ENCODE measurements at places on chromosomes 6 and 20.

- no peak for DNase-seq
Measured at GRCh38 chr6:37628611-37629320, 68.9 kb downstream of the MDGA1 start.

GRCh38 chr6:46204880-46205650 lies 34.3 kb upstream of the ENPP5 start:
- DNase-seq: no peak

- no peak for DNase-seq
Measured at GRCh38 chr6:44339301-44339700, 3.1 kb upstream of the SPATS1 start.

DNA sequence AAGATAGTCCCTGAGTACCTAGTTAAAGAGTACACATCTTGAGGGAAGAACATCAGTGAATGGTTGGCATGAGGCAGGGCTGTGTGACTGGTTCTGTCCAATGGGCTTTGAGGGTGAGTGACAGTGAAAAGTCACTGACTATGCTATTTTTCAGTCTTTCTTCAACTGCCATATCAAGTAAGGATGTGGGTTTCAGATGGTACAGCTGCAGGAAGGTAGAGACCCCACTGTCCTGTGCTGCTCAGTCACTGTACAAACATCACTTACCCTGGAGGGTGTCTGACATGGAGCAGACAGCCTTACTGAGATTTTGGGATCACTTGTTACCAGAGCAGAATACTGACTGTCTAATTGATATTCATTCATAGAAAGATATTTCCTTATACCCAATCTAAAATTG lies 115.3 kb upstream of the ASCC3 start:
- no peak for DNase-seq

DNA sequence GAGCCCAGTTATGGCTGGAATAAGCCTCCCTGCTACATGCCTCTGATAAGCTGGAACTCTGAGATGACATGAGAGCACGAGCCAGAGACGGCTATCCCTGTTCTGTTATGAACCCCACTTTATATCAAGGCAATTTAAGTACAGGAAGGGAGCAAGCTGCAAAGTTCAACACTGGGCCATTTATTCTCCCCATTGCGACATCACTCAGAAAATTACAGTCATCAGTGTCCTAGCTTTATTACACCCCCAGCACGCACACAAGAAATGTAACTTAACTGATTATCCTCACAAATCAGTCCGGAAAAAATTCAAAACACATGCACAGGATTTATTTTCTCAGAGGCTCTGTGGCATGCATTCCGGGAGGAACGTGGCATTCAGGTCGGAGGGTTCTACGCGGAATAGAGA lies 125.3 kb upstream of the SLC2A12 start:
- DNase-seq: no peak

- no peak for DNase-seq
Measured at GRCh38 chr6:10713962-10714361, 8.9 kb upstream of the TMEM14C start.

DNA sequence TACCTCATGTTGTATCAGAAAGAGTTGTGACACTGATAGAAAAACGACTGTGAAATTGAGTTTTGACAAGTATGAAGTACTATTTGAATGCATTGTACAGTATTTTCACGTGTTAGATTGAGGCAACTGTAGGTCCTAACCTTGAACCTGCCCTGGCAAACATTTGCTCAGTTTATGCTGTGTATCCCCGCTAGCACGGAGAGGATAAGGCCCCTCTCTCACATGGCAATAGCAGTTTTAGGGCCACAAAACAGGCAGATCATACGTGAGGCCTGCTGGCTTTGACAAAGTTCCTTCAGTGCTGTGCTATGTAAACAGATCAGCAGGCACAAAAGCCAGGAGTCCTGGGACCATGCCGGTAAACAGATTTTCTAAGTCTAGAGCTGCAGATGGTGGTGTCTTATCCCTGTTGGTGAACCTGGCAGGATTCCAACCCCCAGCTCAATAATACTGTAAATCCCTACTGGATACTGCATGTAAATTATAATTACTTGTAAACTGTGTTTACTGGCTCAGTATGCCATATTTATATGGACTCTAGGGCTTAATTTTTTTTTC lies 23.8 kb upstream of the FAM217A start:
- no peak for DNase-seq

- no peak for DNase-seq
Measured at GRCh38 chr20:18466574-18466893, 296 bp downstream of the DZANK1 start.

DNA sequence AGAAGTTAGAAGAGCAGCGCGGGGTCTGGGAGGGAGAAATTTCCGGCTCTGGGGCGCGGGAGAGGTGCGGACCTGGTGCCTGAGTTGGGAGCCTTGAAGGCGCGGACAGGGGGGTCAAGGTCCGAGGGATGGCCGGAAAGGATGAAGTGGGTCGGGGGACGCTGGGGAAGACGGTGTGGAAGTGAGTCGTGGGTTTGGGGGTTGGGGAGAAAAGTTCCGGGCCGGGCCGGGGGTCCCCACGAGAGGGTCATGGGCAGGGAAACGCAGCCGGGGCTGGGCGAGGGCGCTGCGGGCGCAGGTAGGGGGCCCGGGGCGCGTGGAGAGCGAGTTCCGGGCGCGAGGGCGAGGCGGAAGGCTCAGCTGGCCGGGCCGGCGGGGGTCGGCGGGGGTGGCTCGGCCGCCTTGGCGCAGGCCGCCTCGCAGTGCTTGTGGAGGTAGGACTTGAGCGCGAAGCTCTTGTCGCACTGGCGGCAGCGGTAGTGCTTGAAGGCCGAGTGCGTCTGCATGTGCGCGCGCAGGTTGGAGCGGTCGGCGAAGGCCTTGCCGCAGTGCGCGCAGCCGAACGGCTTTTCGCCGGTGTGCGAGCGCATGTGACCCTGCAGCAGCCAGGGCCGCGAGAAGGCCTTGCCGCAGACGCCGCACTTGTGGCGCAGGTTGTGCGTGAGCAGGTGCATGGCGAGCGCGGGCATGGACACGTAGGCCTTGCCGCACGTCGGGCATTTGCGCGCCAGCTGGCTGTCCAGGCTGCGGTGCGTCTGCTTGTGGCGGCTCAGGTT lies 10.5 kb upstream of the SRXN1 start:
- DNase-seq: no peak

DNA sequence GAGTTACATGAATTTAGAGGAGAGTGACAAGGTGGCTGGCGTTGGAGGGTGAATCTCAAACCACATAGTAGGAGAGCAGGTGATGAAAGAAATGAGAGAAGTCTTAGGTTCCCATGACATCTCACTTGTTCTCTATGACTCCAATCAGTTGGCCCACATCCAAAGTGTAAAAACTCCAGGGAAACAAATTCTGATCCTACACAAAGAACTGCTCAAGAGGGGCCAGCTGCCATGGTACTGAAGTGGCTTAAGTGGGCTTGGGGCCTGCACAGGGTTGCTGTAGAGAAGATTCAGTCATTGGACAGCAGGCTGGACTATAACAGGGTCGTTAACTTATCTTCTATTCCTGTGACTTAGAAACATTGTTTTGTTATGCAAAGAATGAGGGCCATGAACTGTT lies 7.6 kb upstream of the ADGRF4 start:
- DNase-seq: no peak
